ENCODE measurements at places on chromosomes 16 and 17.

- peak; percentile 47 for DNase-seq
Observed at GRCh38 chr17:12789481-12790248, at the start of gene ARHGAP44. ARHGAP44 (plus strand) TSS chr17:12789498; CDS start chr17:12789839, 341 bp downstream.

DNA sequence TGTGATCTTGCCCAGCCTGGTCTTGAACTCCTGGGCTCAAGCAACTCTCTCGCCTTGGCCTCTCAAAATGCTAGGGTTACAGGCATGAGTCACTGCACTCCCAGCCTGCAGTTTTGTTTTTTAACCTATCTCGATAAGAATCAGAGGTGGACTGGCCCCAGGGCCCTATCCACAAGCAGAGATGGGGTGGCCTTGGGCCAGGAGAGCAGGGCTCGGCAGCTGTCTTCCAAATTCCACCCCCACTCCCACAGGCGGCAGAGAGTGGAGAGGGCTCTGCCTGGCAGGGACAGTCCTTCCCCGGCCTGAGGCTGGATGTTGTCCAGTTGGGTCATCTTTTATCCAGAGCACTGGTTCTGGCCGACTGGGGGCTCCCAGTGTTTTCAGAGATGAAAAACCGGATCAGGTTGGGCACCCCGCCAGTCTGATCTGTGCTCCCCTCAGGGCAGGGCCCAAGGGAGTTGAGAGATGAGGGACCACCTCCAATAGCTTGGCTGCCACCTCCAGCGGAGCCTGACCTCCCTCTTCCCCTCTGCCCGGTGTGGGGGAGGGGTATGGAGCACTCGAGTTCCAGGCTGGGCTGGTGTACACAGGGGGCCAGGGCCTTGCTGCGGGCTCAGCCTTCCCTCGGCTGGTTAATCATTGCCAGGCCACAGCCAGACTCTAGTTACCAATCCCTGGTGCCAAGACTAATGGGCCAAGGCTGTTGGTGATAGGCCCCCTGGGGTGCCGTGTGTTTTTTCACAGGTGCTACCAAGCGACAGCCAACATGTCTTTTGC, 30.3 kb upstream of the MYO15B start:
- no peak for DNase-seq

GRCh38 chr16:85969591-85969990, 70.6 kb downstream of the IRF8 start:
- DNase-seq, result no peak

GRCh38 chr16:57672416-57672815, 4.3 kb downstream of the ADGRG3 start:
- no peak for DNase-seq

DNA sequence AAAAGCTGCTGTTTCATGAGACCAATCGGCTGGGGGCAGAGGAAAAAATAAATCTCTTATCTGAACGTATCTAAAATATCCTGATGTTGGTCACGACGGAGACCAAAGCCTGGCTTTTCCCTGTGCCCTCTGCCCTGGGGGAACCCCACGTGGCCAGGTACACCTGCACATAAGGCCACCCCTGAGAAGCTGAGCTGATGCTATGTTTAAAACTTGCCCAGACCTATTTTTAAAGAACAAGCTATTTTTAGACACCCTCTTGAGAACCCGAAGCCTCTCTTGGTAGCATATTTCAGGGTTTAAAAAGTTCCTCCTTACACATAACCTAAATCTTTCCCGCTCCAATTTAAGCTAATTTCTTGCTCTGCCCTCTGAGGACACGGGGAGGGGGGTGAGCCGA, 210.4 kb downstream of the GSG1L start:
- no peak for DNase-seq

- no peak for DNase-seq
Observed at GRCh38 chr16:27628241-27628942, 78.4 kb downstream of the KATNIP start.

- no peak for DNase-seq
Observed at GRCh38 chr16:77225182-77225581, 26.0 kb downstream of the SYCE1L start.

DNA sequence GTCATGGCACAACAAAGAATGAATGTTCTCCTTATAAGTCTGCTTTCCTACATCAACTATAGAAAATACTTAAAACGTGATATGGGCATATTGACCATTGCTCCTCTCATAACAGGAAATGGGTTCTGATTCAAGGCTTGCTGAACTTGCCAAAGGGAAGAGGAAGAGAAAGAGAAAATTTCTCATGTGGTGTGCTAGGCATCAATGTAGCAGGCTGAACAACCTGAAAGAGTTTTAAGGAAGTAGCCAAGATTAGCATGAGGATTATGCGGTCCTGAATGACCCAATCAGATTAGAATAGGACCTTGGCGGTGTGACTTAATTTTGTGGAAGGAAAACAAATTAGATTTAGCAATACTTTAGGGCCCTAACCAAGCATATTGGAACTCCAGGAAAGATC, 617.7 kb upstream of the CDH11 start:
- DNase-seq, result no peak

GRCh38 chr17:29705386-29705785, 82.7 kb upstream of the CORO6 start:
- DNase-seq, result no peak

- no peak for DNase-seq
Observed at GRCh38 chr17:80416260-80416939, 1.4 kb downstream of the ENDOV start.

- DNase-seq, result no peak
Observed at GRCh38 chr17:66579556-66579955, 255.4 kb upstream of the CACNG5 start.

GRCh38 chr17:13933441-13934276, 135.6 kb upstream of the COX10 start:
- DNase-seq, result no peak

- DNase-seq, result peak; percentile 57
Observed at GRCh38 chr16:77171745-77172635, 19.0 kb upstream of the MON1B start.

DNA sequence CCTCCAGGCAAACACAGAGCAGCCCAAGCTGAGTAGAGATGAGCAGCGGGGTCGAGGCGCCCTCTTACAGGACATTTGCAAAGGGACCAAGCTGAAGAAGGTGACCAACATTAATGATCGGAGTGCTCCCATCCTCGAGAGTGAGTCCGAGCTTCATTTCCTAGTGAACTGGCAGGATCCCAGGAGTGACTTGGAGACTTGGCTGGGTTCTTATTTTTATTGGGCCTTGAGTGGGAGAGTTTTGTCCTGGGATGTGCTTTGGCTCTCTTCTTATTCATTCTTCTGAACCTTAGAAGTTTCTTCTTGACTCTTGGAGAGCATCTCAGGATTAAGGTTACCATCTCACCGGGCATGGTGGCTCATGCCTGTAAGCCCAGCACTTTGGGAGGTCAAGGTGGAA, 27.2 kb upstream of the CDC6 start:
- no peak for DNase-seq

DNA sequence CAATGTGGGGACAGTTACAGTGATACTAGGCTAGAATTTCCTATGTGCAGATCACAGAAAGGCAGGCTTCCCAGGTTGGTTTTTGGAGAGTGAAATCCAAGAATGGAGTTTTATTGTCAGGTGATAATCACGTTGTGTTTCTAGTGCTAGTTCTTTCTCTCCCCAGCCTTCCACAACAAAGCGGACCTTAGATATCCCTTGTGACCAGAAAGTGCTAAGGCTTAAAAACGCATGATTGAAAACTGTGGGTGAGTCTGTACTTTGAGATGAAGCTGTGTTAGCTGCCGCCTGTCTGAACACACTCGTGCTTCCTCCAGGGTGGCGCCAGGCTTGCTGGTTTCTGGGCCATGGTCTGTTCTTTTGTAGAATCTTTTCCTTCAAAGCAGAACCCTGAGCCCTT, 52.1 kb downstream of the BANP start:
- DNase-seq, result no peak

DNA sequence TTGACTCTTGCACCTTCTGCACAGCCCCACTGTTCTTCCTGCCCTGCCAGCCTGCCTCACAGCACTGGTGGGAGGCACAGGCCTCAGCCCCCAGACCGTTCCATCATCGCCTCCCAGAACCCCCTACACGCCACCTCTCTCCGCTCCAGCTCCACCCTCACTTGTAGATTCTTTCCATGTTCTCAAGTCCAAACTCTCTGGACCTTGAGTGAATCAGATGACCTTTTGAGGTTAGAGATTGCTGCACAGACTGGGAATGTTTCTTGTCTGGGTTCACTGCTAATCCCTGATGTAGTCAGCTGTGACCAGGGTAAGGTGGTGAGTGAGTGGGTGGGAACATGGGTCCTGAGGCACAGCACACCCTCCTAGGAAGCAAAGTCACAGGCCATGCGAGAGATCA, 272.4 kb downstream of the IRF8 start:
- no peak for DNase-seq

- DNase-seq, result no peak
Observed at GRCh38 chr16:17358355-17358754, 112.4 kb downstream of the XYLT1 start.

GRCh38 chr16:66278111-66278531, 88.4 kb upstream of the CDH5 start:
- DNase-seq, result no peak

GRCh38 chr16:61323456-61323855, 712.8 kb downstream of the CDH8 start:
- DNase-seq, result no peak

- no peak for DNase-seq
Observed at GRCh38 chr16:9763505-9763904, 418.7 kb downstream of the GRIN2A start.

- DNase-seq, result no peak
Observed at GRCh38 chr16:27286451-27286850, 17.9 kb upstream of the NSMCE1 start.

DNA sequence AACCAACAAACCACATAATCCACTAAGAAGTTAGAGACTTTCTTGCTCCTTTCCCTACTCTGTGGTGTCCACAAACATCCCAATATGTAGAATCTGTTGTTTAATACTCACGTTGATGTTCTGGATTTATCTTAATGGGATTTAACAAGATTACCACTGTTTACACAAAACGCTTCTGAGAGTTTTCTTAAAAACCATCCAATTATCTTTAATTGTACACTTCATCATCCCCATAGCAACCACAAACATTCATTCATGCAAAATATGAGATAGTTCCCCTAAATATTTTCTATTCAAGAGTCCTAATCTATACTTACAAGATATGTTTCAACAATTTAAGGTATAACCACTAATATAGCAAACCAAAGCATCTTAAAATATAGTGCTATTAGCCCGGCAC, 76.5 kb upstream of the CLEC18B start:
- DNase-seq, result no peak

DNA sequence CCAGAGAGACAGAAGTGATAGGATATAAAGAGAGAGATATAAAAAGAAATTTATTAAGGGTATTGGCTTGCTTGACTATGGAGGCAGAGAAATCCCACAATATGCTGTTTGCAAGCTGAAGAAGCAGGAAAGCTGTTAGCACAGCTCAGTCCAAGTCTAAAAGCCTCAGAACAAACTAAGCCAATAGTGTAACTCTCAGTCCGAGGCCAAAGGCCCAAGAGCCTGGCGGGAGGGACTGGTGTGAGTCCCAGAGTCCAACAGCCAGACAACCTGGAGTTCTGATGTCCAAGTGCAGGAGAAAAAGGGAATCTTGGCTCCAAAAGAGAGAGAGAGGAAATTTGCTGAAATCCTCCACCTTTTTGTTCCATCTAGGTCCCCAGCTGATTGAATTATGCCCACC, 30.3 kb upstream of the NACA2 start:
- no peak for DNase-seq

GRCh38 chr16:30619638-30620037, 9.4 kb upstream of the ZNF689 start:
- DNase-seq, result no peak

DNA sequence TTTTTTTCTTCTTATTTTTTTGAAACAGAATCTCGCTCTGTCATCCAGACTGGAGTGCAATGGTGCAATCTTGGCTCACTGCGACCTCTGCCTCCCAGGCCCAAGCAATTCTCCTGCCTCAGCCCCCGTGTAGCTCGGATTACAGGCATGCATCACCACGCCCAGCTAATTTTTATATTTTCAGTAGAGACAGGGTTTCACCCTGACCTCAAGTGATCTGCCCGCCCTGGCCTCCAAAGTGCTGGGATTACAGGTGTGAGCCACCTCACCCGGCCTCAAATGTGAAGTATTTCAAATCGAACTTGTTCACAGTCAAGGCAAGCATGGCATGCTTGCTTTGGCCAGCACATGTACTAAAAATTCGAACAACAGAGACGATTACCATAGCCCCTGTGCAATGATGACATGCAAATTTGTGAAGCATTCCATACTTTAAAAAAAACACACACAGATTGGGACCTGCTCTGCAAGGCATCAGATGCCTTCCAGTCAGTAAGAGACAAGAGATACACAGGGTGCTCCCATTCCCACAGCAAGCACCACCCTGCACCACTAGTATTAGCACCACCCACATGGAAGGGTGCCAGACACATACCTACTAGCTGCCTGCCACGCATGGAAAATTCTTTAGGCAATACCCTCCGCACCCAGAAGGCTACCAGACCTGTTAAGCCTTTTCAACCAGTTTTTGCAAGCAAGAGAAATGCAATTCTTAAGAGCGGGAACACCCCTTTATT, 47.2 kb downstream of the ANKRD11 start:
- peak; percentile 40 for DNase-seq

DNA sequence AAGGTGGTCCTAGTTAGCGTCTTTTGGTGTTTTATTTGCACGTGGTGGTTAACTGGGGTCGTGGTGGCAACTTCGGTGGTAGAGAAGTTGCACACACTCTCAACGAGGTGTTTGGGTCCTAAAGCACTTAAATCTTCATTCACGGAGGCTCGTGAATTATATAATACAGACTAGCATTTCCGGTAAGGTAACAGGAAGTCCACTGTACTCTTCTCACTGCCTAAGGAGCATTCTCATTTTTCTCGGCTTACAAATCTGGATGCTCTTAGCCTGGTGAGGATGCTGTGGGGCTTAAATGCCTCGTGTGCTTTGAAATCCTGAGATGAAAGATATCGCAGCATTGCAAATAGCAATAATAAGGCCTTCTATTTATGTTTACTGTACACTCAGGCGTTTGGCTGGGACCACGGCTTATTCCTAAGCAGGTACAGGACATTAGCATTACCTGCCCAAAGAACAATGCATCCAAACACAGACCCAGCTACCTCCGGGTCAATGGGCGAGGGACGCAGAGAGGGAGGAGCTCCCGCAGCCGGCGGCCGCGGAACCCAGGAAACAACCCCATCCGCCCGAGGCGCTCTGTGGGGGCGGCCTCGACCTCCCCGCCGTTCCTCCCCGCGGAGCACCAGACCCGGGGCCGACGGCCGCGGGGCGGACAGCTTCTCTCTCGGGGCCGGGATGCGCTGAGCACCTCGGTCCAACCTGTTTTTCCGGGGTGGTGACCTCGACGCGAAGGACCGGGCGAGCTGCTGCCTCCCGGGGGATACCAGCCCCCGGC, 856 bp downstream of the DNAJA2 start:
- peak; percentile 6 for DNase-seq
